ENCODE measurements at places on chromosomes 3 and 15.

- DNase-seq = no peak
Observed at GRCh38 chr15:33098094-33099058, 96.1 kb downstream of the FMN1 start.

DNA sequence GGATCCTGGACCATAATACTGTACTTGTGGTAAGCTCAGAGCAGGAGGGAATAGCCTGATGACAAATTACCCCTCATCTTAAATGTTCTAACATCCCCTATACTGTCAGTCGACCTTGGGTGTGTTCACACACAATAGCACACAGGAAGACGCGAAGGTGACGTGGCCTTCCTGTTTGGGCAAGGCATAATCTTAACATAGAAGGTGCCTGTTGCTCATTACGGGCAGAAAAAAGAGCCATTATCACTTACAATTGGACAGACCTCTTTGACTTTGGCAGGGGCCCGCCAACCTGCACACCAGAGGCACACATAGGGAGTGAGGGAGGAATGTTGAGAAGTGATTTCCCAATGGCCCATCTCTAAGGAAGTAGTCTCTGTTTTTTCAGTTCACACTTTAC lies 144.2 kb downstream of the ANO10 start:
- no peak for DNase-seq

DNA sequence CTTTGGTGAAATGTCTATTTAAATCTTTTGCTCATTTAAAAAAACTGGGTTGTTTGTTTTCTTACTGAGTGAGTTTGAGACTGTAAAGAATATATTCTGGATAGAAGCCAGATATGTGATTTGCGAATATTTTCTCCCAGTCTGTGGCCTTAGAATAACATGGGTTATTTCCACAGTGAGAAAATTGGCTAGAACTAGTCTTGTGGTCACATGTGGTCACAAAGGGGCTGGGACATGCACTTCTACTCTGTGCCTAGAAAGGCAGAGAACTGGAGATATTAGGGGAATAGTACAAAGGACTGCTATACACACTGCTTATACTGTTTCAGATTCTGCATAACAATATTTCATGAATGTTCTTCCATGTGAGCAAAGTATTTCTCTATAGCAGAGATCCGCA lies 79.9 kb upstream of the RGMA start:
- DNase-seq = no peak

DNA sequence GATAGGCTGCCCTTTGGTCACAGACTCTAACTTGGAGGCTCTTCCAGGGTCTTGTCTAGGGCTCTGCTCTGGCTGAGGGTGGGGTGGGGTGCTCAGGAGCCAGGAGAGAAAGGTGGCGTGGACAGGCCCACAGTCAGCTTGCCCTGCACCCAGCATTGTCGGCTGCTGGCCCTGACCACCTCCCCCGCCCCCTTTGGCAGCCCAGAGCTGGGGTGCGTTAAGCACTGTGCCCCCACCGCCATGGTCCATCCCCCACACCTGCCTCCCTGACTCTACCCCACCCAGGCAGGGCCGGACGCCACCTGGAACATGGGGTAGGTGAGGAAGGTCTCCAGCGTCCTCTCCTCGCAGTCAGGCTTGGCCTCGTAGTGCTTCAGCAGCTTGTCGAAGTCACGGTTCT lies 58.8 kb downstream of the RASGRF1 start:
- no peak for DNase-seq

GRCh38 chr3:134803051-134803505 lies 8.0 kb downstream of the EPHB1 start:
- DNase-seq = no peak

DNA sequence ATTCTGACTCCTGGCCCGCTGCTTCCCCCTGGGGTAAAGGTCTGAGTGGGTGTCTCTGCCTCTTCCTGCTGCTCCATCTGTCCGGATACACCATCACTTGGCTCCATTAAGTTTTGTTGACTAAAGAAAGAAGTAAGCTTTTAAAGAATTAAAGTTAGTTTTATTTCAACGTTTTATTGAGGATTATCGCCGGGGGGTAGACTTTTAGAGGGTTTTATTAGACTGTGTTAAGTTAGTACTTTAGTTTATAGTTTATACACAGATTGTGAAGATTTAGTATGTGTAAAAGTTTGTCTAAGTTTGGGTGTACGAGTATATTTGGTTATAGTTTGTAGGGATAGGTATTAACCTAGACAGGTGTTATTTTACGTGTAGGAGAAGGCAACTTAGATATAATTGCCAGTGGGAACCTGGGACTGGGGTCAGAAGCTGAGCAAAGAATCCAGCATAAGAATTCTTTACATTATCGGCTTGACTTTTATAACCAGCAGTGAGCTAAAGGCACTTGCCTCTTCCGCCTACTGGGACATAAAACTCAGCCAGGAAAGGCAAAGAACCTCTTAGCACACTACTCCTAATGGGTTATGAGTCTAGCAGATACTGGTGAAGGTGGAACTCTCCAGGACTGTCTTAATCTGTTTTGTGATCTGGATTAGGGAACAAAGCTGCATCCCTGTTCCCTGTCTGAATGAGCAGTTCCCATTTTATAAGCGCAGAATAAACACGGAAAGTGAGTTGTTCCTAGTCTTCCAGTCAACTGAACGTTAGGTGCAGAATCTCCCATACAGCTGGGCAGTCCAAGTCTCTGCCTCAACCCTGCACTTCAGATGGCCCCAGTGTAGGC lies 131.3 kb downstream of the FAM43A start:
- DNase-seq = no peak

GRCh38 chr3:23547905-23548650 lies 257.7 kb upstream of the UBE2E1 start:
- no peak for DNase-seq

- DNase-seq = no peak
Observed at GRCh38 chr3:50139308-50139707, 15.8 kb upstream of the SEMA3F start.

DNA sequence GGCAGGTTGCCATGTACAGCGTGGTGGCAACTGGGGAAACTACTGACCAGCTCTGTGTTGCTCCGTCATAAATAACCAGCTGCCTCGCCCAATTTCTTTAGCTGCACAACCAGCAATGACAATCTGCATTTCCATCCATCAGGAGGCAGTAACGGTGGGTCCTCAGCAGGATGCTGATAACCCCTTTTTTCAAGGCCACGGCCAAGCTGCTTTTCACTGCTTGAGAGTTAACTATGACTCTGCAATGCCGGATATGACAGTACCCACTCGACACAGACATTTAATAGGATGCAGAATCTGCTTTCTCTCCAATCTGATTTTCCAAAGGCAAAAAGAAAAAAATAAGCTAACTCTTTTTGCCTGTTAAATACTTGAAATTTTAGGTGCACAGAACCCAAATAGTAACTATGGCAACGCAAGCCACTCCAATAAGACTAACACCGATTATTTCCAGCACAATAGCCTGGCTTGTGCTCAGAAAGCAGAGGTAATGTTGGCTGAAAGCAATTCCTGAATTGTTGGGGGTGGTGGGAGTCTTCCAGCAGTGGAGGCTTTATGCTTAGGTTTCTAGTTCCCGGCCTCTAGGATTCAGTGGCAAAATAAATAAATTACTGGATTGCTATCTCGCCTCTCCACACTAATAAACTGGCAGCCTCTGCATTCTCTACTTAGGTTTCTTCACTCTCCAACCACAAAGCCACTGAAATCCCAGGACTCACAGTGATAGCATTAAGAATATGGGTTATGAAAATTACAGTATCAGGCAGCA lies 31.2 kb upstream of the SRGAP3 start:
- no peak for DNase-seq

GRCh38 chr15:32716915-32717425 lies 834 bp upstream of the GREM1 start:
- no peak for DNase-seq
